ENCODE measurements at places on chromosomes 1 and 21.

DNA sequence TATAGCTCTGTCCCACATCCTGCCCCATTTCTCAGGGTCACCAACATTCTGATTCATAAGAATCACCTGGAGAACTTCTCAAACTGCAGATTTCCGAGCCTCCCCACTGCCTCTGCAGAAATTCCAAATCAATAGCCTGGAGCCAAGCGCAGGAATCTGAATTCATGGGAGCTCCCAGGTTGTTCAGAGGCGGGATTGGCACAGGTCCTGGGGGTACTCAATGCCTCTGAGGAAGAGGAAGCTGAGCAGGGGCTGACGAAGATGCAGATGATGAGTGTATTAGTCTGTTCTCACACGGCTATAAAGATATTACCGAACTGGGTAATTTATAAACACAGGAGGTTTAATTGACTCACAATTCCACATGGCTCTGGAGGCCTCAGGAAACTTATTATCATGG, 455.5 kb downstream of the MATN1 start:
- no peak for DNase-seq

- DNase-seq: no peak
These were observed 4.2 kb upstream of the C1orf159 start for GRCh38 chr1:1120096-1120495.

DNA sequence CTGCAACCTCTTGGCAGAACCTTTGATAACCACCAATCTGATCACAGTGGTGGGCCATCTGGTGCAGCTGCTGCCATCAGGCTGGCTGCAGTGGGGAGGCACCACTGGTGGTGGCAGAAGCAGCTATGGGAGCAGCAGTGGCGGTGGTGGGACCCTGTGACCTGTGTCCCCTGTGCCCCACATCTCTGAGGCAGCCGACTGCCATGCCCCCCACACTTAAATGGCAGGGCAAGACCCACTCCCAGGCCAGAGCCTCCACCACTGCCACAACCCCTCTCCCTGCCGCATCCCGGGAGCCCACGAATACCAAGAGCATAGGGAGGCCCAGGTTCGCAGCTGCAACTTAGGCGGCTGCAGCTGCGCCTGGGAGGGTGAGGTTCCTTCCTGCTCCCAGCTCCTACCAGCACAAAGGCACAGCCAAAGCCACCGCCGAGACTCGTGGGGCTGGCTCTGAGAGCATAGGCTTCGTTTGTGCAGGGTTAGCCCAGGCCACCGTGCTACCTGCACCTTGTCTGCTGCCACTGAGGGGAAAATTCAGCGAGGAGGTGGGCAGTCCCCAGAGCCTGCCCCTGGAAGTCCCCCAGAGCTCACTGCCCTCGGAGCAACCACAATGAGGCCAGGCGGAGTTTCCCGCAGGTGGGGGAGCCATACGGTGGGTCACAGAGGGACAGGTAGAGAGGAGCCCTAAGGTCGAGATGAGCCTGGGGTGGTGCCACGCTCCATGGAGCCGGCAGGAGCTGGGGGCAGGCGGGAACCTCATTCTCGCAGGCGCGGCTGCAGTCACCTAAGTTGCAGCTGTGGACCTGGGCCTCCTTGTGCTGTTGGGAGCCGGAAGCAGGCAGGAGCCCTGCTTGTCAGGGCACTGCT, 518.7 kb downstream of the RWDD3 start:
- DNase-seq: no peak

DNA sequence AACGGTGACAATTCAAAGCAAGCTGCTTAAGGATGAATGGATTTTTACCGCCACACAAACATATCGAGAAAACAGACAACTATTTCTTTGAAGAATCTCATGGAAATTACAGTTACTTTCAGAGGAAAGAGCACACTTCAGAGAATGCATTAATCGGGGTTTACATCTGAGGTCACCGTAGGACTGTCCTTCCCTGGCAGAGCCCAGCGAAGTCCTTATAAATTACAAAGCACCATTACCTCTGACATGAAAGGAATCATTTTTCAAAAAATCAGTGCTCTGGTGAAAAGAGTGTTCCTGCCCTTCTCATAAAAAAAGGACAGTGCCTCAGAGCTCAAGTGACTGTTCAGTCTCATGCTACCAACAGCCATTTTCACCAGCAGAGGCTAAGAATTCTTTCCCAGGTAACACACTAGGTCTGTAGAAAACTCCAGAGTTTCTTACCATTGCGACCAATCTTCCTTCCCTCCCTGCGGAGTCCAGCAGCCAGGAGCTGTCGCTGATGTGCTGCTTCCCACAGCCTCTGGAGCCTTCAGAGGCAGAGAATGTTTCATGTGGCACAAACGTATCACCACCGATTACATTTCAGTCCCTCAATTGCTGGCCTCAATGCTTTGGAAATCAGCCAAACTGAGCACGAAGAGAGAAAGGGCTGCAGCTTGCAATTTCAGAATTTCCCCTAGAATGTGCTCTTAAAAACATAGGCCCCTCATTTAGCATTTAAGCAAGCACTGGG, 75.4 kb downstream of the PLD5 start:
- DNase-seq: no peak

GRCh38 chr1:17440074-17440826, 773 bp upstream of the RCC2 start:
- DNase-seq: no peak

GRCh38 chr1:74343216-74343615, 108.0 kb downstream of the TNNI3K start:
- DNase-seq: no peak

- DNase-seq: no peak
These were observed 13.4 kb downstream of the EPB41 start for GRCh38 chr1:28927648-28928313.

- DNase-seq: peak; percentile 84
These were observed 39.3 kb upstream of the HMGN1 start for GRCh38 chr21:39388038-39388810.

DNA sequence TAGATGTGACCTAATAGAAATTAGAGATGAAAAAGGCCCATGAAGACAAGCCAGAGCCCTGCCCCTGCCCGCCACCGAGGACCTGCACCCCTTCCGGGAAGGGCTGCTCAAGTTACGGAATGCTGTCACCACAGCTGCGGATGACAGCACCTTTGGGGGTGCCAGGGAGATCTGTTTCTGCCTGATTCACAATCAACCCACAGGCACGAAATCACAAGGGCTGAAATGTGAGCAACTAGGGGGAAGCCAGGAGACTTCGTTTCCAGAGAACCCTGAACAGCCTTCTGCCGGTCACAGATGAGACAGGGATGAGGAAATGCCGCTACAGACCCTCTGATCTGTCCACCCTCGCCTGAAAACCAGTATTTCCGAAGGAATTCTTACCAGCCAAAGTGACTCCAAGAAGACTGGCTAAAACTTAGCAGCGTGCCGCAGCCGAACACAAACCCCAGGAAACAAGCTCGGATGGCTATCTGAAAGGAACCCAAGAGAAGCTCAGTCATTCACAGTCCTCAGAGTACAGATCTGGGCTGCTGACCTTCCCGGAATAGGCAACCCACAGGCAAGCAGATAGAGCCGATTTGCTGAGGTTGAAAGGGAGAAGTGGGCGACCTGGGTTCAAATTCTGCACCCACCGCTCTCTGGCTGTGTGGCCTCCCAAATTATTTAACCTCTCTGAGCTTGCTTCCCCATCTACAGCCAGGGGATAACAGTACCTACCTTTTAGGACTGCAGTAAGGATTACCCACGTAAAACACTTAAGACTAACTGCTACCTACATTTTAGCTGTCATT, 1.1 kb downstream of the ICMT start:
- no peak for DNase-seq

DNA sequence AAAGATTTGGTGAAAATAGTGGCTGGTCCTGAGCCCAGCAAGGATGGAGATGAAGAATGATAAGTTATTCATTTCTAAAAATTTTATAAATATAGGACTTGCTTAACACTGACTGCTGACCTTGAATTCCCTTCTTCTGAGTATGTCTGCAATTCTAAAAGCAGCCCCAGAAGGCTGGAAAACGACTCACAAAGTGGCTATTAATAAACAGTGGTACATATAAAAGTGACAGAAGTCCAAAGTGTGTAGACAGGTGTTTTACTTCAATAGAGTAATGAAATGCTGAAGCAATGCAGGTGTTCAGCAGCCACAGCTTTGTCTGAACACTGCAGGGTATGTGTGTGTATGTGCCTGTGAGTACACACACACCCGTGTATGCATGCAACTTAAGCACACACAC, 219.0 kb upstream of the NRIP1 start:
- DNase-seq: no peak

- no peak for DNase-seq
These were observed 62.8 kb upstream of the ARHGEF16 start for GRCh38 chr1:3391711-3392110.

GRCh38 chr1:15975358-15975804, 520 bp downstream of the ZBTB17 start:
- DNase-seq: peak; percentile 53

DNA sequence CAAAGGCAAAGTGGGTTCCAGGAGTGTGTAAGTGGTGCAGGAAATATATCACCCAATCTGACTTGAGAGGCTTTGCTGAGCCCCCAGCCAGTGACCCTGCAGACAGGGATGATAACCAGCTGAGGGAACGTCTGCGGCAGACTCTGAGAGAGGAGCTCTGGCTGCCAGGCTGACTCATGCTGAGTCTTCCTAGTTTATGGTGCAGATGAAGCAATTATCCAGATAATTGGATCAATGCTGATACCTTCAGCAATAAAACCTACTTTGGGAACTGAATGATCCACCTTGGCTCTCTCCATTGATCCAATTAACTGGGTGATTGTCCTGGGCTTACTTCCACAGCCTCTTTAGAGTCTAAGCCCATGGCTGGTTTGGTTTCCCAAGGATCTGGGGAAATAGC, 7.3 kb downstream of the C8B start:
- DNase-seq: no peak

DNA sequence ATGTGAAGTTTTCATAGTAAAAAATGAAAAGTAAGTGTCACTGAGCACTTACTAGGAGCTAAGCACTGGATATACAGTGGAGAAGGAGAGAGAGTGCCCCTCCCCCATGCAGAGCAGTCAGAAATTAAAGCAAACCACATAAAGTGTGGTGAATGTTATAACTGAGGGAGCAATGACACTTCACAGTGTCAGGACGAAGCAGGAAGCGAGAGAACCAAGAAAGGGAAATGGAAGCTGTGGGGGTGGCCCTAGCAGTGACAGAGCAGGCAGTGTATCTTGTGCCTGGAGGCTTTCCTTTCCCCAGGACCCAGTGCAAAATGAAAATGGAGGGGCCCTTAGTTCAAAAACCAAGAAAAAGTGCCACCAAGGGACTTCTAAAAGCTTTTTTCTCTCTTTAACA, 21.5 kb upstream of the RCAN3 start:
- DNase-seq: peak; percentile 27

- DNase-seq: no peak
These were observed 61.5 kb upstream of the RAB4A start for GRCh38 chr1:229209386-229209785.

GRCh38 chr1:85344256-85344694, 67.8 kb upstream of the BCL10 start:
- no peak for DNase-seq
